AG20443 (cell line): ENCODE measurements at places on chromosomes 3 and 15.

GRCh38 chr15:37100109-37100965 is at the start of gene MEIS2:
MEIS2 (minus strand) TSS chr15:37100549; CDS start chr15:37099466, 1,083 bp downstream.
- peak; percentile 95 for DNase-seq

GRCh38 chr3:125067225-125067624 is 11.4 kb upstream of the HEG1 start:
- no peak for DNase-seq

GRCh38 chr3:76917436-76917835 is 122.5 kb upstream of the ROBO2 start:
- no peak for DNase-seq

GRCh38 chr15:26126070-26126469 is 262.9 kb upstream of the ATP10A start:
- DNase-seq = peak; percentile 25

DNA sequence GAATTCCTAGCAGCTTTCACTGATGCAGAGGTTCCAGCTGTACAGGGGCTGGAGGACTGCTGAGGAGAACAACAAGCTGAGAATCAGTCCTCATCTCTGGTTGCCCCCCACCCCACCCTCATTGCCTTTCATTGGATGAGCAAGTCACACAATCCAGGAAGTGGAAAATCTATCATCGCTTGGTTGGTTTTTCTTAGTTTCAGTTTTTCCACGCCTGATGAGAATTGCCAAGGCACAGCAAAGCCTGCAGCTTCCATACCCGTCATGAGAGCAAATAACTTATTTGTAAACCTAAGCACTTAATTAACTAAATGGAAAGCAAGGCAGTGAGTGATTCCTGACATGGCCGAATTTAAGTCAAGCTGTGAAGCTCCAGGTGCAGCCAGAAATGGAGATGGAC is 21.4 kb upstream of the LIPC start:
- DNase-seq = peak; percentile 68

GRCh38 chr3:14719006-14719405 is 44.1 kb downstream of the C3orf20 start:
- peak; percentile 29 for DNase-seq

DNA sequence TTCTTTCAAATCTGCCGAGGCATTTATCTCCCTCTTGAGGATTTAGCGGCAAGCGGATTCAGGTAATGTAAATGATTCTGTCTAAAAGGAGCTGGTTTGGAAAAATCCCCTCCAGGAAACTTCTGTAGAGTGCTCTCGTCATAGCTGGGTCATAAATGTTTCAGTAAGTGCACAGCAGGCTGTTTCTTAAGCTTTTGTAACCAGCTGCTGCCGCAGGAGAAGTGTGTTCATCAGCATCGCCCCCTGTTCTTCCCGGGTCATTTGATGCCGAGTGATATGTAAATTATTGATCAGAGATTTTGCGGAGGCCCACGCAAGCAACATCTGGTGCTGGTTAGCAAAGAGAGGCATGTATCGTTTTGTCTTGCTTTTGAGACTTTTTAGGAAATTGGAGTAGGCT is 53.1 kb downstream of the DNASE1L3 start:
- DNase-seq = no peak

DNA sequence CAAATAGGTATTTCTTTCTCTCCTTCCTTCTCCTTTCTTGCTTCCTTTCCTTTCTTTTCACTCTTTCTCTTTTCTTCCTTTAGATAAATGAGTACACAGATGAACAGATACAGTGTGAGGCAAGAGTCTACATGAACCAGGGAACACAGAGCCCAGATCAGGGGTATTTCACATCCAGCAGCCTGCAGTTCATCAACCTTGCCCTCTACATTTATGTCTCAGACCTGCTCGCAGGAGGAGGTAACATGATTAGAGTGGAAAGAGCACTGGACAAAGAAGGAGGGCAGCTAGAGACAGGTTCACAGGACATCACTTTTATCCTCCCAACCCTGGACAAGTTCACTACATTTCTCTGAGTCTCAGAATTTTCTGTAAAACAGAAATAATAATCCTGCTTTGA is 773.1 kb downstream of the NTRK3 start:
- no peak for DNase-seq

- peak; percentile 94 for DNase-seq
These were observed at the start of gene RAB6B for GRCh38 chr3:133895208-133896001. RAB6B (minus strand) TSS chr3:133895882; CDS start chr3:133895466, 416 bp downstream.

DNA sequence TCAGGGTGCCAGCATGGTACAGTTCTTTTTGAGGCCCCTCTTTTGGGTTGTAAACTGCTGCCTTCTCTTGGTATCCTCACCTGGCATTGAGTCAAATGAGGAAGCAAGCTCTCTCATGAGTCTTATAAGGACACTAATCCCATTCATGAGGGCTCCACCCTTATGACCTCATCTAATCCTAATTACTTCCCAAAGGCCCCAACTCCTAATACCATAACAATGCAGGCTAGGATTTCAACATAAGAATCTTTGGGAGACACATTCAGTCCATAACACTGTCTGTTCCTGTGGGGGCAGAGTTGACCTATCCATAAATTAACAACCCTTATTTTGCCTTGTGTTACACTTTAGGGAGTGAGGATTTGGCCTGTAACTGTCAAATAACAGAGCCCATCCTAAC is 278.3 kb downstream of the LRTM1 start:
- no peak for DNase-seq

DNA sequence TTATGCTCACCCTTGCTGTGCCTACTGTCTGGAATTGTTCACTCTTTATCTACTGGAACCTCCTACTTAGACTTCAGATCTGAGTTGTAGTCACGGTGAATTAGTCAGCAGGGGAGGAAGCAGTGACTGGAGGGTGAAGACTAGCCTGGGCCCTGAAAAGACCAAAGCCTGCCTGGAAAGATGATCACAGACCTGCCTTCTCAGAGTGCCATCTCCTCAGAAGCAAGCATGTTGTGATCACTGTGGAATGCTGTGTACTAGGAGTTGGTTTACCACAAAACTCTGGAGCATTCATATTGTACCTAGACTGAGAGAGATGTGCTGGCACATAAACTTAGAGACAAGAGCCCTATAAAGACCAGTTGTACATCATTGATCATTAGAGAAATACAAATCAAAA is 100.7 kb upstream of the SCN10A start:
- DNase-seq = peak; percentile 22

DNA sequence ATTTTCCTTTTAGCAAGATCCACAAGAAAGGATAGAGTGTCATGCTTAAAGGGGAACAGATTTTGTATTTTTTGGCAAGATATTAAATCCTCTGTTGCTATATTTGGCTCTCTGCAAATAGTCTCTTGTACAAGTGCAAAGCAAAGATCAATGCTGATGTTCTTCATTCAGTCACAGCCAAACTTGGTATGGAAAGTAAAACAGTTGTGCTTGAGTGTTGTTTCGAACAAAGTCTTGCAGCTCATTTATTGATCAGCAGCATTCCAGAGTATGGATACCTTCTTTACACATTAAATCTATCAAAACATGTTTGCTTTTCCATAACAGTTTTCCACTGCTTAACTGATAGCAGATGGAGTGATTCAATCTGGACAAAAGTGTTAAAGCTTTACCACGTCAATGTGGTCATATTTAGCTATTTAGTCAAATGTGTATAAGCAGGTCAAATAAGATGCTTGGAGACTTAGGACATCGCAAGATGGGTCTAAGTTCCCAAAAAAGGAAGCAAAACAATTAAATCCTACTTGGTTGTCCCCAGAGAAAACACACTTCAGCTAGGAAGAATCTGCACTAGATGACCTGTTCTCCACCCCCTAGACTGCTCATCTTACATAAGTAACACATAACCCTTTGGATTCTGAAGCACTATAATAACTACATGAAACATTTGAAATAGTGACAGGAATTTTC is 52.4 kb downstream of the VGLL3 start:
- DNase-seq = peak; percentile 56

- DNase-seq = no peak
These were observed 1006.6 kb downstream of the NAALADL2 start for GRCh38 chr3:175865724-175866123.
